ENCODE measurements at places on chromosomes 7 and 10. TPM values are rescaled to one million over a fixed set of nuclear protein-coding genes. Genes with fewer than 3 reads are reported as not detected.

- H3K36me3 ChIP-seq = no peaks in the 10 kb centered on the region
- peaks cover 34% of the 10 kb centered on the region for H3K27me3 ChIP-seq
- H3K4me1 ChIP-seq = no peaks in the 10 kb centered on the region
- no peak overlapping the region for H3K4me3 ChIP-seq
- H3K27ac ChIP-seq = no peak overlapping the region
- no peak for DNase-seq
These were observed 236.9 kb upstream of the CELF2 start for GRCh38 chr10:10780746-10781145.

DNA sequence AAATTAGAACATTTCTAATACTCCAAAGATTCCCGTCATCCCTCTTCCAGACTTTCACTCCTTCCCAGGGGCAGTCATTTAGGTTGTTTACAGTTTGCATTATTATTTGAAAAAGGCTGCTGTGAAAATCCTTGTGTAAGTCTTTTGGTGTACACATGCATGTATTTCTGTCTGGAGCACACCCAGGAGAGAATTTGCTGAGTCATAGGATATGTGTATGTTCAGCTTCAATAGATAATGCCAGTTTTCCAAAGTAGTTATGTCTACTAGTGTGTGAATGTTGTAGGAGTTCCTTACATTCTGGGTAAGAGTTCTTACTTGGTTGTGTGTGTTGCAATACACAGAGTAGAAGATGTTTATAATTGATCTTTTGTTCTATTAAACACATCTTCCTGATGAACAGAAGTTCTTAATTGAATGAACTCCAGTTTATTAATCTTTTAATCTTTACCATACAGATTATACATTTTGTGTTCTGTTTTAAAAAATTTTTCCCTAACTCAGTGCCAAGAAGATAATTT lies 25.3 kb downstream of the CROT start:
- peaks cover 7% of the 10 kb centered on the region for H3K36me3 ChIP-seq
- H3K27ac ChIP-seq = no peak overlapping the region
- no peak for DNase-seq

GRCh38 chr10:31187607-31188210 lies 131.3 kb upstream of the ZEB1 start:
- H3K4me3 ChIP-seq = no peak overlapping the region
- H3K36me3 ChIP-seq = no peaks in the 10 kb centered on the region

GRCh38 chr10:99984211-99985034 lies 25.3 kb downstream of the DNMBP start:
- H3K4me3 ChIP-seq = no peak overlapping the region
- DNase-seq = no peak
- no peaks in the 10 kb centered on the region for H3K27me3 ChIP-seq
- H3K4me1 ChIP-seq = peaks cover 6% of the 10 kb centered on the region
- no peak overlapping the region for H3K27ac ChIP-seq

DNA sequence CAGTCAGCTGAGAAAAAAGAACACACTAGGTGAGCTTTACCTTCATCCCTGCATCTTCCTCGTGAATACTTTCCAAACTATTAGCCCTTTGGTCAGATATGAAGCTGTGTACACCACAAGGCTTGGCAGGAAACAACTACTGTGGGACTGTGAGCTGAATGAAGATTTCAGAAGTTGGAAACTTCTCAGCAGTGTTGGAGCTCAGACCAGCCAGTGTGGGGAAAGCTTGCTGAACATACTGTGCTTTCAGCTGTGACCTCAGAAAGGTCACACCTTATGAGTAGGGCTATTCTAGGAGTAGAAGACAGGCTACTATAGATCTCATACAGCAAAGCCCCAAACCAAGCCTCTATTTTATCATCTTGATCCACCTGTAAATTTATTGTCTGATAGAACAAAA lies 123.6 kb downstream of the EXOC4 start:
- H3K27ac ChIP-seq = no peak overlapping the region
- H3K36me3 ChIP-seq = peaks cover 14% of the 10 kb centered on the region
- H3K4me1 ChIP-seq = peaks cover 4% of the 10 kb centered on the region
- H3K4me3 ChIP-seq = no peak overlapping the region

GRCh38 chr7:20290505-20291111 lies 40.1 kb upstream of the ITGB8 start:
- H3K27me3 ChIP-seq = no peaks in the 10 kb centered on the region
- H3K4me3 ChIP-seq = no peak overlapping the region
- H3K27ac ChIP-seq = no peak overlapping the region
- no peaks in the 10 kb centered on the region for H3K36me3 ChIP-seq

DNA sequence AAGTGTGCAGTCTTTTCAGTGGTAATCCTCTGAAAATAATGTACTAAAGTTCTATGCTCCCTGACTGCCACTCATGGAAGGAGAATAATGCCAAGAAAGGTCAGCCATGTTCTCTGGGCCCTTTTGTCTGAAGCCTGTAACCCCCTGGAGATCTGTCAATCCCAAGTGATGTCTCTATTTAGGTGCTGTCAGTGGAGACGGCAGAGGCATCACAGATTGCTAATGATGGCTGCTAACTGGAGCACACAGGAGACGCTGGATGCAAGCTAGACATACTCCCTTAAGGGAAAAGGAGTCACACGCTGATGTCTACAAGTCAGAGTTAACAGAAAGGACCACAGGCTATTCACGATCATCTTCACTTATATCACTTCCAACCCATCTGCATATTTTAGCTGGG lies 118.8 kb downstream of the RSU1 start:
- H3K27me3 ChIP-seq = no peaks in the 10 kb centered on the region
- H3K36me3 ChIP-seq = peaks cover 2% of the 10 kb centered on the region
- no peak for DNase-seq
- no peak overlapping the region for H3K27ac ChIP-seq
- H3K4me1 ChIP-seq = peaks cover 7% of the 10 kb centered on the region

DNA sequence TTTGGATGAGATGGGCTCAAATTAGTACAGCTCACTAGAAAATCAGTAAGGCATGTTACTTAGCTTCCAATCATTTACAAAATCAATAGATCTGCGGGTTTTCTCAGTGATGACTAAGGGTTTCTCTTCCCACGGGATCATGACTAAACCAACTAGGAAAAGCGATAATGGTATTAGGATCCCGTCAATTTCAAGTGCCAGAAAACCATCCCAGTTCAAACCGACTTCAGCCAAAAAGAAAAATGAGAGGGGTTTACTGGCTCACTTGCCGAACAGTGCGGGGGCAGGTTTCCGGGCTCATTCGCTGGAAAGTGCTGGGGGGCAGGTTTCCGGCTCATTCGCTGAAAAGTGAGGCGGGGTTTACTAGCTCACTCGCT lies 62.1 kb upstream of the LYZL2 start:
- H3K4me3 ChIP-seq = no peak overlapping the region
- DNase-seq = no peak
- H3K4me1 ChIP-seq = no peaks in the 10 kb centered on the region
- no peaks in the 10 kb centered on the region for H3K36me3 ChIP-seq
- H3K27me3 ChIP-seq = peaks cover 21% of the 10 kb centered on the region

GRCh38 chr10:59865101-59865500 lies 41.3 kb downstream of the CCDC6 start:
- H3K27me3 ChIP-seq = no peaks in the 10 kb centered on the region
- no peak overlapping the region for H3K4me3 ChIP-seq
- peaks cover 14% of the 10 kb centered on the region for H3K36me3 ChIP-seq
- DNase-seq = no peak
- no peak overlapping the region for H3K27ac ChIP-seq

DNA sequence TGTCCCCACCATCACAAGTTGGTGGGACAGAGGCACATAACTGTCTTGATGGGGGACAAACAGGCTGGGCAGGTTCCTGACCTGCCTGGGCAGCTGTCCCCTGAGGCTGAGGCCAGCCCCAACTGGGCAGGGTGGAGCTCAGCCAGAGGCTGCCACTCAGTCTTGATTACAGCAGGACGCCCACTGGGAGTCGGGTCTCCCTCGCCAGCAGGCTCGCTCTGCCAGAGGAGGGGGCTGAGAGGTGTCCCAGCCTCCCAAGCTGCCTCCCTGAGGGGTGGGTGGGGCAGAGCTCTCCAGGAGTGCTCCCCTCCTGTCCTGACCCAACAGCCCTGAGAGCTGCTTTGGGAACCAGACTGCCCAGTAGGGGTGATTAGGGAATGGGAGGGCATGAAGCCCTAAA lies 1.8 kb upstream of the CAMK2G start:
- peak overlapping the region; percentile 54 for H3K4me3 ChIP-seq
- peaks cover 38% of the 10 kb centered on the region for H3K27me3 ChIP-seq
- peaks cover 7% of the 10 kb centered on the region for H3K36me3 ChIP-seq
- peaks cover 17% of the 10 kb centered on the region for H3K4me1 ChIP-seq

DNA sequence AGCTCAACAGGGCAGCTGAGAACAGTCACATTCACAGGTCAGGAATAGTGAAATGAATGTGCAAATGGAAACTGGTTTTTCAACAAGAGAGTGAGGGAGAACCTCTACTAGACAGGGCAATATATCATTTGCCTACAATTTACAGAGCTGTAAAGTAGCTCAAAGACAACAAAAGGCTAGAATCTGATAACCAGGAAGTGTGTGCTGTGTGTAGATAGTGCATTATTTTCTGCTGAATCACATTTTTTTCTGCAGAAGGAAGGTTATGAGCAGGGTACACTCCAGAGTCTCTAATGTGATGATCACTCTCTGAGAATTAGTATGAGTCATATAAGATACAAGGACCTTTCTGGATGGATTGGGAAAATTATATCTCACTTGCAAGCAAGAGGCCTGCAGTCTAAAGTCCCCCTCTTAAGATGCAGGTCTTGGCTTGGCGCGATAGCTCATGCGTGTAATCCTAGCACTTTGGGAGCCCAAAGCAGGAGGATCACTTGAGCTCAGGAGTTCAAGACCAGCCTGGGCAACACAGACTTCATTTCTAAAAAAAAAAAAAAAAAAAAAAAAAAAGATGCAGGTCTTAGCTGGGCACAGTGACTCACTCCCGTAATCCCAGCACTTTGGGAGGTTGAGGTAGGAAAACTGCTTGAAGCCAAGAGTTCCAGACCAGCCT lies 59.9 kb upstream of the COBL start:
- H3K4me1 ChIP-seq = peaks cover 8% of the 10 kb centered on the region
- H3K27ac ChIP-seq = peak overlapping the region; percentile 34
- no peaks in the 10 kb centered on the region for H3K27me3 ChIP-seq
- no peak overlapping the region for H3K4me3 ChIP-seq

- H3K36me3 ChIP-seq = no peaks in the 10 kb centered on the region
- H3K4me1 ChIP-seq = peaks cover 8% of the 10 kb centered on the region
- DNase-seq = no peak
- no peak overlapping the region for H3K27ac ChIP-seq
These were observed 88.5 kb upstream of the LRRTM3 start for GRCh38 chr10:66837335-66837734.

- H3K4me1 ChIP-seq = peaks cover 25% of the 10 kb centered on the region
- no peaks in the 10 kb centered on the region for H3K27me3 ChIP-seq
- H3K27ac ChIP-seq = peak overlapping the region; percentile 12
These were observed 165.0 kb upstream of the TCF7L2 start for GRCh38 chr10:112785089-112785488.

DNA sequence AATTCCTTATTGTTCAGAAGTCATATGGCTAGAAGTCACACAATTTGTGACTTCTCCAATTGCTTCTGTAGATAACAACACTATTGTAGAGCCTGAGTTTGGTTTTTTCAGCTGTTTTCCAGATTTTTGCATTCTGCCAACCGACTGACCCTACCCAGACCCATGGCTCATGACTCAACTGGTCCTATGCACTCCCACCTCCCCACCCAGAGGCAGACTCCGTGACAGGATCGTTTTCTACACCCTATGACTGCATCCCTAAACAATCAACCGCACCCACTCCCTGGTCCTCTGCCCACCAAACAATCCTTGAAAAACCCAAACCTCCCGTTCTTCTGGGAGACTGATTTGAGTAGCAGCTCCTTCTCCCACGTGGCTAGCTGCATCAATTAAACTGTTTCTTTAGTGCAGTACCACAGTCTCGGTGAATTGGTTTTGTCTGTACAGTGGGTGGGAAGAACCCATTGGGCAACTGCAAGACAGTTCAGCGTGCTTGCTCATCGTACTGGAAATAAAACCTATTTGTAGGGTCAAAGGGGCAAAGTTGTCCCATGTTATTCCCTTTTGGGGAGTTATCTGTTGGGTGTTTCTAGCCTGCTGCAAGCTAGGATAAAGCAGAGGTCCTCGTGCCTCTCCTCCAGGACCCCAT lies 150.3 kb upstream of the FAM20C start:
- H3K36me3 ChIP-seq = no peaks in the 10 kb centered on the region
- DNase-seq = no peak
- no peak overlapping the region for H3K4me3 ChIP-seq
- H3K4me1 ChIP-seq = peaks cover 2% of the 10 kb centered on the region

DNA sequence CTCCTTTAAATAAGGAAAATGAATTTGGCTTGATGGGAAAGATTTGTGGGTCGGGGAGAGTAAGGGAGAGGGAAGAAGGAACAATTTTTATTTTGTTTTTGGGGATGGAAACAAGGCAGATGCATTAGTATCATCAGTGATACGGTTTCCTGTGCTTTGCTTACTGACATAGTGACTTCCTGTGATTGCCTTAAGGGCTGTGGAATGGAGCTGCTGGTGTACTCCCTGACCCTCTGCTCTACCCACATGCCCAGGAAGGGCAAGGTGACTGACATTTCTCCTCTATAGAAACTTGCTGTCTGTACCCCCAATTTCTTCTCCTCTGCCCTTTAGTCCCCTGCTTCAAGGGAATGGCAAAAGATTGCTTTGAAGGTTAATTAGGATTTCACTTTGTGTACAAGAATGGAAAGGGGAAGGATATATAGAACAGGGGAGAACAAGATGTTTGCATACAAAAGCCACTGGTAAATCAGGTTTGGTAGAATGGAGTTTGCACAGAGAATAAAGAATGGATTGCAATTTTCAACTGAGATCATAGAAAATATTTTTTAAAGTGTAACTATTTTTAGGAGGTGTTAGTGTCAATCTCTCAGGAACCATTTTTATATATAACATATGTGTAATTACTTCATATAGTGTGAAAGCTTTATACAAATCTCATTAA lies 129.0 kb upstream of the AGR3 start:
- H3K27me3 ChIP-seq = peaks cover 3% of the 10 kb centered on the region
- no peaks in the 10 kb centered on the region for H3K36me3 ChIP-seq
- no peak overlapping the region for H3K4me3 ChIP-seq
- H3K27ac ChIP-seq = no peak overlapping the region
- DNase-seq = no peak
- no peaks in the 10 kb centered on the region for H3K4me1 ChIP-seq

The PDE1C gene
- 1.0 TPM for total RNA-seq

The ANKRD30A gene
- total RNA-seq = not detected

The H2AZ2 gene
- 220 TPM for total RNA-seq

The ACTR3C gene
- total RNA-seq = 2.3 TPM

The RAB18 gene
- 81.0 TPM for total RNA-seq

The TAC1 gene
- not detected for total RNA-seq

The LRRC18 gene
- total RNA-seq = not detected

Measured in progenitor cell of endocrine pancreas (in vitro differentiated cells).